ENCODE measurements at places on chromosomes 6 and 20.

DNA sequence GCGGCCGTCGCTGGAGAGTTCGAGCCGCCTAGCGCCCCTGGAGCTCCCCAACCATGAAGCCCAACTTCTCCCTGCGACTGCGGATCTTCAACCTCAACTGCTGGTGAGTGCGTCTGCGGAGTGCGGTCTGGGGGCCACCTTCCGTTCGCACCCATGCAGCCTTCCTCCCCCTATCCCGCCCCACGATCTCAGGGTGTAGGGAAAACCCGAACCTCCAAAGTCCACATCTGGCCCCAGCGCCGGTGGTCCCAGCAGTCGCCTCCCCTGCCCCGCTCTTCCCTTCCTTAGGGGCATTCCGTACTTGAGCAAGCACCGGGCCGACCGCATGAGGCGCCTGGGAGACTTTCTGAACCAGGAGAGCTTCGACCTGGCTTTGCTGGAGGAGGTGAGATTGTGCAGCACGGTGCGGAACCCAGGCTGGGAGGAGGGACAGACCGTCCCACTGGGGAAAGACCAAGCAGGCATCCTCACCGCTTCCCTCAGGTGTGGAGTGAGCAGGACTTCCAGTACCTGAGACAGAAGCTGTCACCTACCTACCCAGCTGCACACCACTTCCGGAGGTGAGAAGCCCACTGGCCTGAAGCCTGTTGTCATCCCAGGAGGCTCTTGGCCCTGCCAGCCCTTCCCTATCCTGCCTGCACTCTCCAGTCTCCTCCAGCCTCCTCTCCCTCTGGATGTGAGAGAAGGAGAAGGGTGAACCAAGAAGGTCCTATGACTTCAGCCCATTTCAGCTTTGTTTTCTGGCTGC lies 719 bp downstream of the SMPD2 start:
- DNase-seq: peak; percentile 35

GRCh38 chr6:128000363-128000762 lies 99.5 kb upstream of the THEMIS start:
- DNase-seq: peak; percentile 58

DNA sequence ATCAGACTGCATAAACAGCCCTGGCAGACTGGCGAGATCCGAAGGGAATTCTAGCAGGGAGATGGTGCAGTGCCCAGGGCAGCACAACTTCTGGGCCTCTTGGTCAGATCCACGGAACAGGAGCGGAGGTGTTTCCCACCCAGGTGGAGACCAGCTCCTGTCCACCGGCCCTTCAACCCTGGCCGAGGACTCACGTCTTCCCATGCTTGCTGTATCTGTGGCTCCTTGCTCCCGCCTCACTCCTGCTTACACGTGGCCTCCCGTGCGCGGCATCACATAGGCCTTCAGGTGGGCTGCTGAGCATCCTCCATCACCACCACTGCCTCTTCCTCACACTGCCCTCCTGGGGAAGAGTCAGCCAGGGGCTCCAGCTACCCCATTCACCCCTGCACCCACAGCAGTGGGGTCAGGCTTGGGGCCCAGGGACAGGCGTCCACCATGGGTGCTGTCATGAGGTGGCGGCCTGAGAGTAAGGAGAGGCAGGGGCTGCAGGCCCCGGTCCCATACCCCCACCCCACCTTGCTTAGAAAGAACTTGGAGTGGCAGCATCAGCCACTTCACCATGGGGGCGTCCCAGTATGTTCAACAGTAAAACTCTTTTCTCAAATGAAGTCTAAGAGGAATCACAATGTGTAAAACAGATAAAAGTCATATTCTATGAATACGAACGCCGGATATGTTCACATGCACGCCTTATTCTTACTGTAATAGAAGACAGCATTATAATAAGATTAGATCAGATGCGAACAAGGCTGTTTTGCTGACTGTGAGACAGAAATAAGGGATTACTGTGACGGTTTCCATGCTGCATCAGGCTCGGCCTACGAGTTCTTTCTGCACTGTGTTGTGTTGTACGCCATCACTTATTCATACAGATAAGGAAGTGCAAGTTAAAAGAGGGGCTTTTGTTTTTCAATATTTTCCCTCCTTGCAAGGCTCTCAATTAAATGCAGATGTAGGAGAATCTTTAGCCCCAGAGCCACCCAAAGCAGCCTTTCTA lies 165.4 kb downstream of the GRM4 start:
- DNase-seq: no peak

DNA sequence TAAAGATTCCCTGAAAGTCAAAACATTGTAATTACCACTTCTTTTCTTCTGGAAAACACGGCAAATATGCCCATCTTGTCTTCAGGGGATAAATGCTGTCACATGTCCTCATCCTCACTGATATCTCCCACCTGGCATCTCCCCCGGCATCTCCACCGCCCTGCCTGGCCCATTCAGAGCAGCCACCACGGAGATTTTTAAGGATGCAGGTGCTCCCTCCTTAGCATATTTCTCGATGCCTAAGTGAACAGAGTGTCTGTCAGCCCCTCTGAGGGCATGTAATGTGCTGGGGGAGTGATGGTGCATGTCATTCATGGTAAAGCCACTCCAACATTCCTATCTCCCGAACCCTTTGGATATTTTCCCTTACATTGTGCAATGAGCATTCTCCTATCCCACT lies 215.5 kb downstream of the PREX1 start:
- no peak for DNase-seq

DNA sequence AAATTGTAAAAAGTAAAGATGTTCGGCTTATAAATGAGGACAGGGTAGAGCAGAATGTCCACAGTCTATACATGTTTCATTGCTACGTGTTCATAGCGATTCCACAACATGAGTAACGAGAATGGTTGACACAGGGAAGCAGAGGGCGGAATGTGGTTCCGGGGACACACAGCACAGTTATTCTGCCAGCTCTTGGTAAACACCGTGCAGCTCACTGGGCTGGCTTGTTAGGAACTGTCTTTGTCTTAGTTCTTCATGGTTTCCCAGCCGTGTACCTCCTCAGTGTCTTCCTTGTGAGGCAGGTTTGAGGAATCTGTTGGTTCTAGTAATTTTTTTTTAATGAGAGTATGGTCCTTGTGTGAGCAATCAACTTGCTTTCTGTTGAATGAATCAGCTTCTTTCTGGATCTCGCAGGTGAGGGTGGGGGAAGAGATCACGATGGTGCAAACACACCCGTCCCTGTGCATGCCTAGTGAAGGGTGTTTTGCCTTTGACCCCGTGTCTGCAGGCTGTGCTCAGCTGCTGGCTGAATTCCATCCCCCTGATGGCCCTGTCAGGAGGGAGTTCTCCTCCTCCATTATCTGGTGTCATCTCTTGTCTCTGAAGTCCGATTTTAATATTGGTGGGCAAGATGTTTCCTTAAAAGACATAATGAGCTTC lies 168.2 kb downstream of the SMOC2 start:
- DNase-seq: no peak

DNA sequence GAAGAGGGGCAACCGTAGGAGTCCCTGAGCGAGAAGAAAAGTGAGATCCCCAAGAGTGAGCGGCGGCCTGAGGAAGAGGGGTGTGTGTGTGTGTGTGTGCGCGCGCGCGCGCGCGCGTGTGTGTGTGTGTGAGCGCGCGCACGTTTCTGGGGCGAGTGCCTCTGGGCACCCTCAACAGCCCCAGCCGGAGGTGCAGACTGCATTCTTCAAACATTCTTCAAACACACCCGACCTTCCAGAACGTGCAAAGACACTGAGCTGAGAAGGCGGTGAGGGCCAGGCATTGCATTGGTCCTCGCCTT lies 76.2 kb upstream of the FOXP4 start:
- DNase-seq: peak; percentile 8

DNA sequence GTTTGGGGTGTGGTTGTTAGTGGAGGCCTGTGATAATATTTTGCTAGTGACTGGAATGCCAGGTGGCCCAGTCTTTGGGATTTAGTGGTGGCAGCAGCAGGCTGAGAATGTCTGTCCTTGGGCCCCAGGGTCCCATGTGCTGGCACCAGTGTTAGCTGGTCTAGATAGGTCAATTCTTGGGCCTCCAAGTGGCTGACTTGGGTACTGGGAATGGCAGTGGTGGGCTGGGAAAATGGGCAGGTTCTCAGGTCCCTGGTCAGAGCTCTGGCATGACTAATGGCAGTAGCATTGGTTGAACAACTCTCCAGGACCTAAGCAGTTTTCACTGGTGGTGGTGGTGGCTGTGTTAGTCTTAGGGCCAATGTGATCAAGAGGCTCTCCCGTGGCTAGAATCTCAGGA lies 50.3 kb downstream of the OLIG3 start:
- DNase-seq: no peak

DNA sequence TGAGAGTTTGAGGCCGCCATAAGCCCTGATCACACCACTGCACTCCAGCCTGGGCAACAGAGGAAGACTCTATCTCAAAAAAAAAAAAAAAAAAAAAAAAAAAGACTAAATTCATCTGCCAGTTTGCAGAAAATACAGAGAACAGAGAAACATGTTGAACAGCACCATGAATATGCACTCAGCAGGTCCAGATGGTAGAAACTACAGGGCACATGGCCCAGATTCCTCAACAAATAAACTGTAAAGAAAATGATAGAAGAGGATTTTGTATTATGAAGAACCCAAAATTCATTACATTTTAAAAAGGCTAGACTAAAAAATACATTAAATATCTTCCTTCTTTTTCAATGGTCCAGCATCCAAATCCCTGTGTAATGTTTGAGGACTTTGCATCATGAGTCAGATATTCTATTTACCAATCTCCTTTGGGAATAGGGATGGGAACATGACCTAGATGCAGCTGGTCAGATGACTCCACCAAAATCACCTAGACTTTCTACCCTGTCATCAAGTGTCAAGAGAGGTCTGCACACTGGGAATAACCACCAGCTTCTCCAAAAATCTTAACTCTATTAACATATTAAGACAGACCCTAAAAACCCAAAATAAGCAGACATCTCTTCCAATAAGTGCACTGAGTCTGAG lies 189.1 kb upstream of the TCF21 start:
- no peak for DNase-seq

- DNase-seq: peak; percentile 70
These were observed 46.1 kb downstream of the LYRM4 start for GRCh38 chr6:5214570-5215052.

DNA sequence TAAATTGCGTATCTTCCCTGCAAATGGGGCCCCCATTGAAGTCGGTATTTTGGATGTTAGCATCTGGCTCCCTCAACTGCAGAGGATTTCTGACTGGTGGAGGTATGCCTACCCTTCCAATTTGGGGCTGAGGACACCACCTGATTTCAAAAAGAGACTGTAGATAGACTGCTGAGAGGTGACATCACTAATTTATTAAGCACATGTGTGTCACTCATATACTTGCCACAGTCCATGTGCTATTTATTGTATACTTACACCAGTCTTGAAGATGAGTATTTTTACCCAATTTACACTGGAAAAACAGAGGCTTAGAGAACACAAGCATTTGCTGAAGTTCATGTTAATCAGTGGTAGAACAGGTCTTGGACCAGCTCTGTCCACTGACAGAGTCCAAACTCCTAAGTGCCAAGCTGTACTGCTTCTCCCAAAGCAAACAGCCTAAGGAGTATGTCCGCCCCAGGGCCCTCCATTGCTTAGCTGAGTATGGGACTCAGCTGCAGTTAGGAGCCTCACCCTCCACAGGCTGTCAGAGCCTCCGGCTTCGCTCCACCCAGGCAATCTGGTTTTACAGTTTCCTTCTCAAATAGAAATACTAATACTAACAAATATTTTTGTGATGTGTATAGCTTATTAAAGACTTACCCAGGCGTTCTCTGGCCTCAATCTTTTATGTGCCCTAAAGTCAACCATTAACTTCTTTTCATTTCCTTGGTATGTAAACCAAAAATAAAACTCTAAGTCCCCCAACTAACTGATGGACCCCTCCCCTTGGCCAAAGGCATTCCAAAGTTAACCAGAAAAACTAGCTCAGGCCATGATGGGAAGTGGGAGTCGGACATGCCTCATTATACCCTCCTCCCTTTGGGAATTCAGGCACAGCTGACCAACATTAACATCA lies 17.5 kb downstream of the RIN2 start:
- no peak for DNase-seq

- no peak for DNase-seq
These were observed 87.9 kb upstream of the PRND start for GRCh38 chr20:4633780-4634179.

DNA sequence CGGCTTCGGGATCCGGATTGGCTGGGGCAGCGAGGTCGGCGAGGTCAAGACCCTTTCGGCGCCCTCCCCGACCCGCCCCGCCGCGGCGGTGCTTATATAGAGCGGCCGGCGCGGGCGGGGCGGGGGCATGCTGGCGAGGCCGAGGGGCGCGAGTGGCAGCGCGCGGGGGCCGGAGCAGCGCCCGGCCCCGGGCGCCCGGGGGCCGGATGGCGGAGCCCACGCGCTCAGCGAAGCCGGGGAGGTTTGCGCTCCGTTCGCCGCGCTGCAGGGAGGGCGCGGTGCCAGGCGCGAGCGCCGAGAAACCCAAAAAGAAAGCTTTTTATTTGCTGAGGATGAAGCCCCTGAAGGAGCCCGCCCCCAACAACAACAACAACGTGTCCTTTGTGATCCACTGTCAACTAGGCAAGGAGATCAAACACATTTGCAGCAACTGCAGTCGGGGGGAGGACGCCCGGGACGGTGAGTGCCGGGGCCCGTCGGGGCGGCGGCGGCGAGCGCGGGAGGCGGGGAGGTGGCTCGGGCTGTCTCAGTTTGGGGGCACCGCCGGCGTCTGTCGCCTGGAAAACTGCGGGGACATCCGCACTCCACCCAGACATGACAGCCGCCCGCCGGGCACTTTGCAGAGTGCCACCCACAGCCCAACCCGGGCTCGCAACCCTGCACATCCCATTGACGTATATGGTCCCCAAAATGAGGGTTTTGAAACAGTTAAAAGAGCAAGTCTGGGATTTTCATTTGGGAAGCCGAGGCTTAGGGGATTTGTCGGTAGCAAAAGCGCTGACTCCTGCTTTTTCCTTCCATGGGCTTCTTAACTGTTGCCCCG lies 297.3 kb downstream of the PHACTR1 start:
- DNase-seq: peak; percentile 28

GRCh38 chr6:47581591-47581990 lies 104.0 kb downstream of the CD2AP start:
- no peak for DNase-seq

DNA sequence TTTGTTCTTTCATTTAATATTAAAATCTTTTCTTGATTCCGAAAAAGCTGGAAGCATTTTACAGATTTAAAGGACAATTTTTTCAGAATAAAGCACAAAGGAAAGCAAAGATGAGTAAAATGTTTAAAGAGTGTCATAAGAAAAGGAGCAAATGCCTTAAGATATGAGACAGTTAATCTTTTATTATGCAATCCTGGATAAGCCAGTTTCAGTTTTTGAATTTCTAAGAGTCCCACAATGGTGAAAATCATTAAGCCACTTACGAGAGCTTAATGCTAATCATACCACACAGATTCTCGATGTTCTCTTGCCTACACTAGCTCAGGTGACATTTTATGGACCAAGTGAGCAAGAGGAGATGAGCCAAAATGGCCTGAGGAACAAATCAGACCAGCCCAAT lies 103.7 kb upstream of the RNF217 start:
- DNase-seq: no peak

GRCh38 chr20:59756241-59756640 lies 151.9 kb downstream of the PHACTR3 start:
- DNase-seq: no peak

DNA sequence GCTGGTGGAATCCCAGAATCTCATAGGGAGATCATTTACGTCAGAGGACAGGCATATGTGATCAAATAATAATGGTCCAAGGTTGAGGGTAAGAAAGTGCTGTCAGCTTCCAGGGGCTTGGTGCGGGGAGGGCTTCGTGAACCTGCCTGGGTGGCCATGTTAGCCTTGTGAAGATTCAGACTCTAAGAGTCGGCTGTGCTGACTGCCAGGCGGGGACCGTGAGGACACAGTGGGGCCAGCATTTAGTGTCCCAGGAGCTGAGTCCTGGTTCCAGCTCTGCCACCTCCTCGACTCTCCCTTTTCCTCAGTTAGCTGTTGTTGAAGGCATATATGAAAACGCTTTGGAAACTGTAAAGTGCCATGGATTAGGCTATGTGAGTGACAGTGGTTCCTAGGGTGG lies 33.5 kb downstream of the VSTM2L start:
- DNase-seq: no peak
